ENCODE measurements at places on chromosomes 1 and 21. TPM values are rescaled to one million over a fixed set of nuclear protein-coding genes. Genes with fewer than 3 reads are reported as not detected.

KRTAP21-2 gene
- total RNA-seq: not detected

GSTM2 gene
- 23.4 TPM for total RNA-seq

NTNG1 gene
- total RNA-seq: 0.64 TPM

ERICH3 gene
- not detected for total RNA-seq

MAP3K21 gene
- 0.78 TPM for total RNA-seq

TEDDM1 gene
- total RNA-seq: not detected

PLCH2 gene
- total RNA-seq: not detected

SYCP1 gene
- total RNA-seq: not detected

ELOVL1 gene
- total RNA-seq: 28.4 TPM

C21orf91 gene
- 5.7 TPM for total RNA-seq
